ENCODE measurements at places on chromosomes 4 and X.

DNA sequence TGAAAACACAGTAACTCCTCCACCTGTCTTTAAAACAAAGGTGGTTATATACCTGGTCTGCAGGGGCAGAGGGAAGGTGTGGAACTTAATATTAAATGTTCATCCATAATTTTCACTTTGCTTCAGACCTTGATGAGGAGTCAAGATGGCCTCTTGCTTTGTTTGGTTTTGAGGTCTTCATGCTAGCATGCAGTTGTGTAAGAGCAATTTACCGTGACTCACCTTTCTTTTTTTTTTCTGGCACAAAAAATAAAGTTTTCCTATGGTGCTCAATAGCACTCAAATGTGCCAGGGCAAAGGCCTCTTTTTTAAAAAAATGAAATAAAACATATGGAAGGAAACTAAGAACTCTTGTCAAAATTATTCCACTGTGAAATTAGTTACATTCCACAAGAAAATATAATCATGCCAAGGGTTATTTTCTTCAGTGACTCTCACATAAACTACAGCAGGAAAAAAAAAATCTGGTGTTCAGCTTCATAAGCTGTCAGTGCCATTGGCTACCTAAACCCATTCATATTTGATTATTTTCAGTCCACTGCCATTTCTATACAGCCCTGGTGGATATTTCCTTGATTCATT is 128.2 kb downstream of the SLC7A11 start:
- H3K4me3 ChIP-seq: no peak overlapping the region
- DNase-seq: no peak
- H3K4me1 ChIP-seq: no peaks in the 10 kb centered on the region
- H3K27ac ChIP-seq: no peak overlapping the region
- H3K27me3 ChIP-seq: peaks cover 3% of the 10 kb centered on the region

- H3K36me3 ChIP-seq: no peaks in the 10 kb centered on the region
- peaks cover 2% of the 10 kb centered on the region for H3K27me3 ChIP-seq
- H3K27ac ChIP-seq: no peak overlapping the region
Measured at GRCh38 chrX:122133478-122133877, 1050.6 kb upstream of the GRIA3 start.

DNA sequence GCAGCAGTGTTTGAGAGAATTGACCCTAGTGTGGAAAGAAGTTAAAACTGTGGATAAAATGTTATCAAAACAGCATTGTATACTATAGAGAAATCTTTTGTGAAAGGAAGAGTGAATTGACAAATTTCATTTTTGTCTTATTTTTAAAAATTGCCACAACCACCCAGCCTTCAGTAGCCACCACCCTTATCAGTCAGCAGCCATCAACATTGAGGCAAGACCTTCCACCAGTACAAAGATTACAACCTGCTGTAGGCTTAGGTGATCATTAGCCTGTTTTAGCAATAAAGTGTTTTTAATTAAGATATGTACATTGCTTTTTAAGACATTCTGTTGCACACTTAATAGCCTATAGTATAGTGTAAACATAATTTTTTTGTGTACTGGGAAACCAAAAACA is 91.1 kb downstream of the NFKB1 start:
- no peak overlapping the region for H3K4me3 ChIP-seq
- H3K27me3 ChIP-seq: peaks cover 10% of the 10 kb centered on the region
- no peak overlapping the region for H3K27ac ChIP-seq
- H3K36me3 ChIP-seq: peaks cover 56% of the 10 kb centered on the region
- DNase-seq: no peak

DNA sequence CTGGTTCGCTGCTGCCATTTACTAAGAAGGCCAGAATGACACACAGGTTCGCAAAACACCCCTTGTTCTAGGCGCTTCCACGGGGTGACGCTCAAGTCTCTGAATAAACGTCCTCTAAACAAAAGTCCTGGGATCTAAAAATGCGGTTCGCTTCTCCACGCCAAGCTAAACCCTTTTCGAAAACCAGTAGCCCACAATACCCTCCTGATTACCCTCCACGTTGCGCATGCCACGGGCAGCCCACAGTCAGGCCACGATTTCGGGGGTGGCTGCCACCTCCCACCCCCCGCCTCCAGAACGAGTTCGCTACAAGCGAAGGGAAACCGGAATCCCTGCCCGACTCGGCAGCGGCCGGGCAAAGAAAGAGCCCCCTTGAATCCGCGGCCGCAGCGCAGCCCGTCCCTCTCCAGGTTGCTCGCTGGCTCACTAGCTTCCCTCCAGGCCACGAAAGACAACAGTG is 423 bp downstream of the RPL39 start:
- peaks cover 22% of the 10 kb centered on the region for H3K4me1 ChIP-seq
- peak overlapping the region; percentile 93 for H3K4me3 ChIP-seq
- H3K27ac ChIP-seq: peak overlapping the region; percentile 99
- H3K27me3 ChIP-seq: no peaks in the 10 kb centered on the region

DNA sequence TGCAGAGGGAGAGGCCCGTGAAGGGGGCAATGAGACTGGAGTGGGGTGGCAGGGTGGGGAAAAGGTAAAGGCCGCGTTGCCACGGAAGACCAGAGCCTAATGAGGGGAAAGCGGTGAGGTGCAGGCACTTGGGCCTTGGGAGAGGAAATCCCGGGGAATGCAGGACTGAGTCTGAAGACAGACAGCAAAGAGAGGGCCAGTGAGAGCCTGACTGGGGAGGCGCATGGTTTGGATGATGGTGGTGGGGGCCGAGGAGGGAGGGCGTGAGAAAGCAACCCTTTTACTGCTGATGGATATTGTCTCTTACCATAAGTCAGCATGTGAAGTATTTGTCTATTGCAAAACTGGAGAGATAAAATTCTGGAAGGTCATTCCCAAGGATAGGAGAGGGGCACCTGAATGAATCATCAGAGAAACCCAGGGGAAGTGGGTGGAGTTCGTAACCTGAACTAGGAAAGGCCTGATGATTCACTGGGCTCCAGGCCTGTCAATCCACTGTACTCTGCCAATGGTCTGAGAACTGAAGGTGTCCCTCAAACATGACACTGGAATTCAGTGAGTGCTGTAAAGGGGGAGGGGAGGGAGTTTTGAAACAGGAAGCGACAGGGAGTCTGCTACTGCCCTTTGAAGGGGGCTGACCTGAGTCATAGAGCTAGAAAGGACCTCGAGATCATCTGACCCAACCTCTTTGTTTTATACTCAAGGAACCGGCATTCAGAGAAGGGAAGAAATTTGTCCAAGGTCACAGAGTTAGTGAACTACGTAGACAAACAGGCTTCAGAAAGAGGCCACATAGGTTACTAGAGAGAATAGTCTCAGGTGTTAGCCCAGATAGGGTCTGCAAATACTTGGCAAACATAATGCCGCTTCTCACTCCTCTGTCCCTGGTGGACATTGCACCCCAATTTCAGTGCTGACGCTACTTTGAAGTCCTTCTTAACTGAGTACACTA is 52.2 kb downstream of the NALF2 start:
- H3K4me3 ChIP-seq: no peak overlapping the region
- peaks cover 12% of the 10 kb centered on the region for H3K27me3 ChIP-seq
- peak overlapping the region; percentile 88 for H3K27ac ChIP-seq
- no peaks in the 10 kb centered on the region for H3K36me3 ChIP-seq
- H3K4me1 ChIP-seq: peaks cover 30% of the 10 kb centered on the region

- DNase-seq: no peak
- no peaks in the 10 kb centered on the region for H3K36me3 ChIP-seq
- no peaks in the 10 kb centered on the region for H3K27me3 ChIP-seq
- no peak overlapping the region for H3K27ac ChIP-seq
Measured at GRCh38 chr4:155734065-155734464, 24.8 kb upstream of the GUCY1B1 start.

DNA sequence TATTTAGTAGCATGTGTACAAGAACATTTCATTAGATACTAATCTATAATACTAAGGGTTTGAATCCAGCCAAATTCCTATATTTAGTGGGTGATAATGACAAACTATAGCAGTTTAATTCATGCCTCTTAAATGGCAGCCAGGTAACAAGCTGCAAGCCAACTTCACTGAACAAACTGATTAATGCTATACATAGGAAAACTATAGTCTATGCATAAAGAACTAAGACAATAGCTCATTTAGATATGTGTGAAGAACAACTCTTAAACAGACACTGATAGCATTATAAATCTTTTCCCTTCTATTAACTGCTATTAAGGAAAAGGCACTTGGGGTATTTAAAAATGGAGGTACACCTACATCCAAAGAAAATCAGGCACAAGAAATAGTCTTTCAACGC is 19.1 kb downstream of the ACSL1 start:
- H3K36me3 ChIP-seq: no peaks in the 10 kb centered on the region
- H3K27ac ChIP-seq: no peak overlapping the region
- DNase-seq: no peak
- peaks cover 50% of the 10 kb centered on the region for H3K4me1 ChIP-seq
- H3K27me3 ChIP-seq: peaks cover 21% of the 10 kb centered on the region

DNA sequence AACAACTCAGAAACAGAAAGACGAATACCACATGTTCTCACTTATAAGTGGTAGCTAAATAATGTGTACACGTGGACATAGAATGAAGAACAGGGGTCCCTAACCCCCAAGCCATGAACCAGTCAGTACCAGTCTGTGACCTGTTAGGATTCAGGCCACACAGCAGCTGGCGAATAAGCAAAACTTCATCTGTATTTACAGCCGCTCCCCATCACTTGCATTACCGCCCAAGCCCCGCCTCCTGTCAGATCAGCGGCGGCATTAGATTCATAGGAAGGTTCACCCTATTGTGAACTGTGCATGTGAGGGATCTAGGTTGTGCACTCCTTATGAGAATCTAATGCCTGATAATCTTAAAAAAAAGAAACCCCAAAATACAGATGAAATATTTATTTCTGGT is 1128.7 kb downstream of the NLGN4X start:
- no peaks in the 10 kb centered on the region for H3K27me3 ChIP-seq
- H3K4me3 ChIP-seq: no peak overlapping the region
- no peaks in the 10 kb centered on the region for H3K36me3 ChIP-seq
- H3K27ac ChIP-seq: no peak overlapping the region

- H3K4me3 ChIP-seq: no peak overlapping the region
- H3K27ac ChIP-seq: peak overlapping the region; percentile 27
- no peaks in the 10 kb centered on the region for H3K27me3 ChIP-seq
- H3K4me1 ChIP-seq: peaks cover 18% of the 10 kb centered on the region
Measured at GRCh38 chrX:110022599-110023448, 19.9 kb downstream of the TMEM164 start.

DNA sequence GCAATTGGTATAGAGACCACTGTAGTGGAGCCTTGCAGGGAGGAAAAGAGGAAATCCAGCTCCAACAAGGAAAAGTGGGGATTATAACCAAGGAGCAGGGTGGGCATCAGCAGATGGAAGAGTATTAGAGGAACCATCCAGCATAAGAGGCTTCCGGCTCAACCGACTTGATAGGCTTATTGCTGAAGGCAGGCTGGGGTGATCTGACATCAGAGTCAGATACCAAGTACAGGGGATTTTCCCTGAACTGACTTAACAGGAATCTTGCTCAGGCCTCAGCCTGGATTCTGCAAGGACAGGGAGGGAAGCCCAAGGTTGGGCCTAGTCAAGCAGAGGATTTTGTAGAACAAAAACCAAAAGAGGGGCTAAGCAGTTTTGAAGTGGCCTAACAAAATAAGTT is 129.6 kb downstream of the DCLK2 start:
- no peak overlapping the region for H3K27ac ChIP-seq
- no peak overlapping the region for H3K4me3 ChIP-seq
- H3K27me3 ChIP-seq: peaks cover 15% of the 10 kb centered on the region
- no peak for DNase-seq

- H3K4me3 ChIP-seq: no peak overlapping the region
- peaks cover 3% of the 10 kb centered on the region for H3K27me3 ChIP-seq
- peaks cover 51% of the 10 kb centered on the region for H3K4me1 ChIP-seq
- no peaks in the 10 kb centered on the region for H3K36me3 ChIP-seq
- H3K27ac ChIP-seq: no peak overlapping the region
Measured at GRCh38 chr4:40389986-40390385, 54.9 kb downstream of the CHRNA9 start.

DNA sequence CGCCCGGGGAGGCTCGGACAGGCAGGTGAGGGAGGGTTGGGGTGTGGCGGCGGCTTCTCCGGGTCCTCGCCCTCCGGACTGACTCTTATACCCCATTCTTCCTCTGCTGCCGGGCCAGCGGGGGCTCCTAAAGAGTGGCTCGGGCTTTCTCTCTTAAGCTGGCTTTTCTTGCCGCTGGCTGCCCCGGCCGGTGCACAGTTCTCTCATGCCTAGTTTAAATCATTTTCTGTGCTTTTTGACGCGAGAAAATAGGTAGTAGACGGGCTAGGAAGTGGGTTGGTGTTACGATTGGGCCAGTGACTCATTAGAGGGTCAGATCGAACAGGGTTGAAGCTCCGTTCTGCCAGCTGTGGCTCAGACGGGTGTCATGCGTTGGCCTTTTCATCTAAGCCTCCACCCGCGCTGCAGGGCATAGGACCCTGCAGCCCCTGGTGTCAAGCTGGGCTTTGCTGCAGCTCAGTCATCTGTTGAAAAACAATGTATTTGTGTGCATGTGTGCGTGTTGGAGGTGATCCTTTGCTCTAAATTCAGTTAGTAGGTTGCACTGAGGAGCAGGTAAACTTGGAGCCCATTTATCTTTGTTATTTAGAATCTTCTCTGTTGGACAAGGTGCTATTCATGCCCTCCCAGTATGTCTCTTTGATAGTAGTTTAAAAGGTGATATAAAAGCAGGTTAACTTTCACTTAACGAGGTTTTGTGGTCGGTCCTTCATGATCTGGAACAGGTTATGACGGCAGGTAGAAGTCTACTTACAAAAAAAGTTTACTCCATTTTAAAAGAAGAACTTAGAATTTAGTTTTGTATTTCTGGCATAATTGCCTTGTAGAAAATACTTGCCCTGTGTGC is 802 bp downstream of the BMP2K start:
- peaks cover 6% of the 10 kb centered on the region for H3K27me3 ChIP-seq
- peaks cover 13% of the 10 kb centered on the region for H3K4me1 ChIP-seq
- H3K36me3 ChIP-seq: no peaks in the 10 kb centered on the region
- no peak overlapping the region for H3K4me3 ChIP-seq
- DNase-seq: peak; percentile 43

- H3K4me3 ChIP-seq: no peak overlapping the region
- DNase-seq: no peak
- H3K27ac ChIP-seq: no peak overlapping the region
- H3K27me3 ChIP-seq: no peaks in the 10 kb centered on the region
Measured at GRCh38 chr4:31678356-31678755, 958.2 kb downstream of the PCDH7 start.

DNA sequence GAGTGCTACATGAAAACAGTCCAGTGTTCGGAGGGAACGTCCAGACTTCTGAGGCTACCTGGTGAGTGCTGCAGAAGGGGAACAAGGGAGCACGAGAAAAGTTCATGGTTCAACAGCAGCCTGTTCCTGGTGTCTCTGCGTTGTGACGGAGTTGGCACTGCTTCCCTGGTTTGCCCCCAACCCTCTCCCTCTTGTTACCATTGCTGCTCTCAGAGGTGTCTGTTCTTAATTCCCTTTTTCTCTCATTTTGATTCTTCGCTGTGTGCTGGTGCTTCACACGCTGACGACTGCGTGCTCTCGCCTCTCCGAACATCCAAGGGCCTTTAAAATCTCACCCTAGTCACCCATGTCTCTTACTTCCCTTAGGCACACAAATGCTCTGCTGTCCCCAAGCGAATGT is 1.6 kb upstream of the FAM149A start:
- DNase-seq: no peak
- no peak overlapping the region for H3K4me3 ChIP-seq
- H3K4me1 ChIP-seq: peaks cover 10% of the 10 kb centered on the region
- H3K27me3 ChIP-seq: peaks cover 52% of the 10 kb centered on the region
- no peaks in the 10 kb centered on the region for H3K36me3 ChIP-seq
- no peak overlapping the region for H3K27ac ChIP-seq

- DNase-seq: no peak
- peak overlapping the region; percentile 15 for H3K27ac ChIP-seq
- no peak overlapping the region for H3K4me3 ChIP-seq
- H3K27me3 ChIP-seq: no peaks in the 10 kb centered on the region
- peaks cover 90% of the 10 kb centered on the region for H3K36me3 ChIP-seq
Measured at GRCh38 chr4:76748649-76749048, 149.3 kb downstream of the SOWAHB start.
